ENCODE measurements at places on chromosomes 4 and X. TPM values are rescaled to one million over a fixed set of nuclear protein-coding genes. Genes with fewer than 3 reads are reported as not detected.

ING2 gene
- polyA plus RNA-seq = 25.8 TPM

PDZD4 gene
- polyA plus RNA-seq = 12.0 TPM

CT45A3 gene
- polyA plus RNA-seq = not detected

FDCSP gene
- polyA plus RNA-seq = 0.31 TPM

NUP62CL gene
- polyA plus RNA-seq = 17.9 TPM

EPGN gene
- 1.6 TPM for polyA plus RNA-seq

TECRL gene
- polyA plus RNA-seq = not detected

SOX3 gene
- 0.06 TPM for polyA plus RNA-seq

TMSB15A gene
- 70.0 TPM for polyA plus RNA-seq

FAM9B gene
- 0.30 TPM for polyA plus RNA-seq

DNA sequence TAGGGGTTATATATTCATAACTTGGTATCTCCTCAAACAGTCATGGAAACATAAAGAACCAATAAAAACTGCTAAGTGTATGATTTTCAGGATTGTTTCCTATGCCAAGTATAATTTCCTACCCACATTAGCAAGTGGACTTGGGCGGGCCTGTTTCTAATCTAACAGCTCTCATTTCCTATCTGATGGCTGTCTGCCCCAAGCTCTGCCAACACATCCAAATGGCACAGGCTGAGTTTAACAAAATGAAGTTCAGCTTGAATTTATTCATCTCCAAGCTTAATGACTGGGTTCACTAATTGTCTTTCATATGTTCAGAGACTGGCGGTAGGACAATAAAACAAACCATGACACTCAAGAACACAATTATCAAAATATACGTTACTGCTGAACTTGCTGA is 55.5 kb upstream of the S100G start:
- no peak for DNase-seq

DNA sequence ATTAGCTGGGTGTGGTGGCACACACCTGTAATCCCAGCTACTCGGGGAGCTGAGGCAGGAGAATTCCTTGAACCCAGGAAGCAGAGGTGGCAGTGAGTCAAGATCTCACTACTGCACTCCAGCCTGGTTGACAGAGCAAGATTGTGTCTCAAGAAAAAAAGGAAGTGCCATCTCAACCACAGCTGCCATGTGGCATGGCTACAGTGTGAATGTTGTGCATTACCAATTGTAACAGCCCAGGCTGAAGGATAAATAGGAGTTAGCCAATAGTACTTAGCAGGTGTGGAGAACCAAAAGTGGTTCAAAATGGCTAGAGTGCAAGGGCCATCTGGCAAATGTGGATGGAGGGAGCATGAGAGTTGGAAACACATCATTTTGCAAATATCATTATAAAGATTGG is 28.9 kb downstream of the SLC25A5 start:
- DNase-seq = no peak

- DNase-seq = no peak
These were observed 64.7 kb downstream of the SMAD1 start for GRCh38 chr4:145546175-145546915.

- DNase-seq = no peak
These were observed 46.1 kb downstream of the KLF3 start for GRCh38 chr4:38710053-38710452.

GRCh38 chr4:142336251-142336934 is 509.7 kb downstream of the INPP4B start:
- DNase-seq = no peak

GRCh38 chr4:113173126-113173792 is 123.8 kb downstream of the ANK2 start:
- no peak for DNase-seq

DNA sequence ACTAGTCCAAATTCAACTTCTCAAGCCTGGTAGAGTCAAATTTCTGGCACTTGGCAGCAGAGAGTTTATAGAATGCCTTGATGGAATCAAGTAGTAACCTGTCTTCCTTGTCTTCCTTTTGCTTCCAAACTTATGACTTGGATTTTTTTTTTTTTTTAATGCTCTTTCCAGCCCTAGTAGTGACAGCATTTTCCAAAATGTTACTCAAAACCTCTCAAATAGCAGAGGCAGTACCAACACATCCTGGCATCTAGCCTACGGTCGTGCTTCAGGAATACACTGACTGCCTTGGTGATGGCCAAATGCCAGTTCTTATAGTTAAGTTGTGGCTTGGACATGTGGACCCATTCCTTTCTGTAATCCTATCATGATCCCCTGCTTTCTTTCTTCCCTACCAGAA is 46.0 kb downstream of the GALNT7 start:
- no peak for DNase-seq

DNA sequence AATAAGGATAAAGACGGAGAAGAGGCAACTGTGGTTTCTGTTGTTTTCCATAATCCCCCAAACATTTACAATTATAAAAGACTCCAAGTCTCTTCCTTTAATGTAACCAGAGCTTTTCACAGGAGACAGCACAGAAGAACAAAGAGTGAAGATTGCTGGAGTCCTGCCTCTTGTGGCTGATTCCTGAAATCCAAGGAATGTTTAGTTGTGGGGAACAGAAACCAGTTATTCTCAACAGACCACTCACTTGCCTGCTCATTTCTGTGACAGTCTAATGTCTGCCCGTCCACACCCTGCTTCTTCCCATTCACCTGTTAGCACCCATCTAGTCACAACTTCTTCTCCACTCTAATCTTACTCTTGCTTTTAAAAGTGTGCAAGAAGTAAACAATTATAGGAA is 12.1 kb downstream of the TEX13B start:
- no peak for DNase-seq

DNA sequence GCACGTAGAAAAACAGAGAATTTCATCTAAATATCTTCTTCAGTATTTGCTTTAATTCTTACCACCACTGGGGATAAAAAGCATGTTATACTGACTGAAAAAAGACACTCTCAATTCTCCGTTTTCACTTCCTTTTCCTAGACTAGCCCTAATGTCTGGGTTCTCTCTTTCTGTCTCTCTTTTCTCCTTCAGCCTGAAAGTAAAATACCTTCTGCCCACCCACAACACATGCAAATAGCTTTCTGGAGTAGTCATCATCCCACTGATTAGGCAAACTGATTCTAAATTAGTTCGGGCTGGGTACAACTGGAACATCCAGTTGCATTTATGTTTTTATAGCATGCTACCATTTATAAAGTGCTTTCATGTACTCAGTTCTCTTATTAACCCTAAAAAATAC is 142.4 kb upstream of the ANKRD50 start:
- no peak for DNase-seq

DNA sequence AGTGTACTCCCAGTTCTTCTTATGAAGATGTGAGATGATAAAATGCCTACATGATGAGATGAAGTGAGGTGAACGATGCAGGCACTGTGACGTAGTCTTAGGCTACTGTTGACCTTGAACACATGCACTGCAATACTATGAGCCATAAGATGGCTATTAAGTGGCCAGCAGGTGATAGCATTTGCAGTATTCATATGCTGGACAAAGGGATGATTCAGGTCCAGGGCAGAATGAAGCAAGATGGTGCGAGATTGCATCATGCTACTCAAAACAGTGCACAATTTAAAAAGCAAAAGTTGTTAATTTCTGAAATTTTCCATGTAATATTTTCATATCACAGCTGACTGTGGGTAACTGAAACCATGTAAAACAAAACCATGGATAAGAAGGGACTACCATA is 781.4 kb downstream of the PCDH18 start:
- DNase-seq = no peak

GRCh38 chrX:119549327-119550016 is 15.7 kb downstream of the STEEP1 start:
- no peak for DNase-seq

- no peak for DNase-seq
These were observed 652.1 kb downstream of the ANKRD50 start for GRCh38 chr4:124060261-124060918.

- no peak for DNase-seq
These were observed 661.5 kb upstream of the FRG1 start for GRCh38 chr4:189279188-189279587.

GRCh38 chr4:176858839-176859238 is 66.1 kb upstream of the VEGFC start:
- DNase-seq = no peak

- no peak for DNase-seq
These were observed 173.8 kb downstream of the CAMK2D start for GRCh38 chr4:113587640-113588275.
